ENCODE measurements at places on chromosomes 5 and 9. TPM values are rescaled to one million over a fixed set of nuclear protein-coding genes. Genes with fewer than 3 reads are reported as not detected.

The NAIP gene
- 9.2 TPM for total RNA-seq

The SUSD3 gene
- total RNA-seq, result 1.1 TPM

The TMEM215 gene
- total RNA-seq, result not detected

The STPG3 gene
- total RNA-seq, result not detected

The DCAF12 gene
- total RNA-seq, result 15.7 TPM

The CDH9 gene
- not detected for total RNA-seq

The TSLP gene
- 3.7 TPM for total RNA-seq

The GARIN3 gene
- total RNA-seq, result not detected
